ENCODE measurements at places on chromosomes 2 and 18. TPM values are rescaled to one million over a fixed set of nuclear protein-coding genes. Genes with fewer than 3 reads are reported as not detected.

The SPC25 gene
- total RNA-seq = not detected

The RTP5 gene
- not detected for total RNA-seq

The HOXD8 gene
- 10.3 TPM for total RNA-seq

The AP1S3 gene
- total RNA-seq = 9.8 TPM

The C1QL2 gene
- total RNA-seq = not detected

The EPHA4 gene
- total RNA-seq = 24.1 TPM

The MEMO1 gene
- total RNA-seq = 36.3 TPM

The YES1 gene
- total RNA-seq = 92.1 TPM

The WDR54 gene
- total RNA-seq = 8.8 TPM

The EGR4 gene
- total RNA-seq = not detected

The CDK15 gene
- total RNA-seq = not detected

The CD302 gene
- 56.5 TPM for total RNA-seq

The SLC38A11 gene
- 2.2 TPM for total RNA-seq

The ZNF892 gene
- total RNA-seq = 2.7 TPM

The CNGA3 gene
- total RNA-seq = not detected

The NR4A2 gene
- 17.2 TPM for total RNA-seq

The PIK3C3 gene
- 24.1 TPM for total RNA-seq

The DHRS9 gene
- total RNA-seq = not detected

The PAIP2B gene
- total RNA-seq = 7.6 TPM

All from vagina (tissue), 2 donors.